ENCODE measurements at places on chromosomes 3 and 15.

DNA sequence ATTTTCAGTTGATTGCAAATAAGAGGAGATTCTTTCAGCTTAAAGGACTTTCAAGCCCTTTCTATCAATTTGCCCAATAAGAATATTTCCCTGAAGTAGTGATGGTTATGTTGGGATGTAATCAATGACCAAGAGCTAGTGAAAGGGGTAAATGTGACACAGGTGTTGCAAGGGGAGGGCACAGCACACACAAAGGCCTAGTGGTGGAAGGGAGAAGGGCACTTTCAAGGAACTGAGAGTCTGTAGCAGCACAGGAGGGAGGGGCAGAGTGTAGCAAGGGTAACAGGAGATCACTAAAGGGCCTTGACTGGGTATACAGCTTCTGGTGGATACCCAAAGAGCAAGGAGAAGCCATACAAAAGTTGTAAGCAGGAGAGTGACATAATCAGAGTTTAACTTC lies 217.8 kb upstream of the ARHGEF26 start:
- DNase-seq: no peak

GRCh38 chr3:124779751-124780191 lies 49.5 kb downstream of the UMPS start:
- no peak for DNase-seq

- DNase-seq: no peak
Measured at GRCh38 chr15:61141497-61142125, 87.5 kb downstream of the RORA start.

GRCh38 chr3:128483657-128484403 lies 9.2 kb downstream of the GATA2 start:
- DNase-seq: no peak

- DNase-seq: no peak
Measured at GRCh38 chr3:140162551-140162950, 227.6 kb downstream of the CLSTN2 start.

DNA sequence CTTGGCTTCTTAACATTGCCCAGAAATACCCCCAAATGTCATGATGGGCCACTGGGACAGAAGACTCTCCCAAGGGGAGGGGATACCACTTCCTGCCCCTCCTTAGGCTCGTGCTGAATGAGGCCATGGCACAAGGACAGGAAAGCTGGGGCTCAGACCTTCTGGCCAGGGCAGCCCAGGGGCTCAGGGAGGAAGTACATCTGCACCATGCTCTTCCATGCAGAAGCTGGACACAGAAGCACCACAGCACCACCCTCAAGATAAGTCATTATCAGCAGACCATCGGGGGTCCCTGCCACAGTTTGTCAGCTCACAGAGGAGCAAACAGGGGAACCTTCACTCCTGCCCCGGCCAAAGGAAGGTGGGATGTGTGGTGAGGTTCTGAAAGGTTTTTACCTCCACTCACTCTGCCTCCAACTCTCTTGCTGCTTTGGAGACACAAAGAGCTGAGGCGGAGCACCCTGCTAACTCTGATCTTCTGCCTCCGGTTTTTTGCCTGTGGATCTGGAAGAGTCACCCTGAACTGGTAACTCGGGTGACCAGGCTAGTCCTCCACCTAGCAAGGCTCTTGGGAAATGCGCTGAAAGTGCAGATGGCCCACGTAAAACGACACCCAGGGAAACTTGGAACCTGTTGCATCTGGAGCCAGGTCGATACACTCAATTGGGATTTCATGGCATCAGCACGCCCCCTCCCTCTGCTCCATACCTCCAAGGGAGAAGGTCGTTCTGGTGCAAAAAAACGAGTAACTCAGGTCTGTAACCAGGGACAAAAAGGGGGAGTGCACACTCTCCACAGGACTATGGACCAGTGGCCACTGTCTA lies 8.3 kb downstream of the BMF start:
- DNase-seq: no peak

GRCh38 chr15:30043211-30043655 lies 39.5 kb upstream of the GOLGA8J start:
- DNase-seq: peak; percentile 29

DNA sequence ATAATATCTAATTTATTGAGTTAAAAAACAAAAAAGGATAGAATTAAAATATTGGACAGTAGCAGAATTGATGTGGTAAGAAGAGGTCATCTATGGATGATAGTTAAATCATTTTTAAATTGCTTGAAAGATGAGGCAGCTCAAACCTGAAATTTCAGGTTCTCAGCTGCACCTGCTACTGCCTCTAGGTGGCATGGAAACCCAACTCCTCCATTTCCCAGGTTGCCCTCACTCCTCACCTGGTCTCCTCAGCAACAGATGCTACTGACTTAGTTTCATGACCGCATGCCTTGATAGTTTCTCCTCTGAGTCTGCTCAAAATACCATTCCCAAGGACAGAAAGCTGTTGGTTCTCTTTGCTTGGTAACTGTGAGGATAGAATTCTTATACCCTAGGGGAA lies 148.1 kb downstream of the ABHD5 start:
- no peak for DNase-seq

DNA sequence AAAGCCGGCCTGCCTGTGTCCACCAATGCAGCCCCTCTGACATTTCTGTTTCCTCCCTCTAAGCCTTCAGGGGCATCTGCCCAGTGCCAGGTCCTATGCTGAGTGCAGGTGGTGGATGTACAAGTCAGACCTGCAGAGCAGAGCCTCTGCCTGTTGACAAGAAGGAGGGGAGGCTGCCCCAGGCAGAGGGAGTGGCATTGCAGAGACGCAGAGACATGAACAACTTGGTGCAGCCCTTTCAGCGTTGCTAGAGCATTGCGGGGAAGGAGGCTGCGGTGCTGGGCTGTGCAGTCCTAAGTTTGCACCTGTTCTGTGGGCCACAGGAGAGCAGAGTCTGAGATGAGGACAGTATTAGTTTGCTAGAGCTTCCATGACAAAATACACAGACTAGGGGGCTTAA lies 65.2 kb downstream of the LSM3 start:
- DNase-seq: no peak

DNA sequence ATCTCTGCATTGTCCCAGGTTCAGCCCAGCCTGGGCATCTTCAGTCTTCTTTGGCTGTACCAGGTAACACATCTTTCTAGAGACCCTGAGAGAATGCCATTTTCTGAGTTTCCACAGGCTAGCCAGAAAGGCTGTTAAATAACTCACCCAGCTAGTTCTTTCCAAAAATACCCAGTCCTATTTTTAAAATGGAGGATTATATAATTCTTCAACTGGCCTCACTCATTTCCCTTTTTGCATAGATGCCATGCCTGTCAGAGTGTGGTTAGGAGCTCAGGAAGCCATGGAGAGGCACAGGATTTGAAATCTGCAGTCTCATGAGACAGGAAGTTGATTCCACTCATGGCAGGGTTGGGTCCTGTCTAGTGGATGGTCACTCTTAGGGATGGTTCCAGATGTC lies 39.8 kb downstream of the CEMIP start:
- no peak for DNase-seq

- DNase-seq: no peak
Measured at GRCh38 chr3:72279068-72279604, 494.2 kb upstream of the PROK2 start.

- no peak for DNase-seq
Measured at GRCh38 chr3:100482176-100482575, 10.2 kb upstream of the TMEM45A start.

GRCh38 chr3:187739561-187740332 lies 5.5 kb downstream of the BCL6 start:
- DNase-seq: peak; percentile 75

- no peak for DNase-seq
Measured at GRCh38 chr3:117486719-117487716, 777.4 kb downstream of the TUSC7 start.

- DNase-seq: no peak
Measured at GRCh38 chr3:147619921-147620560, 210.9 kb downstream of the ZIC1 start.

DNA sequence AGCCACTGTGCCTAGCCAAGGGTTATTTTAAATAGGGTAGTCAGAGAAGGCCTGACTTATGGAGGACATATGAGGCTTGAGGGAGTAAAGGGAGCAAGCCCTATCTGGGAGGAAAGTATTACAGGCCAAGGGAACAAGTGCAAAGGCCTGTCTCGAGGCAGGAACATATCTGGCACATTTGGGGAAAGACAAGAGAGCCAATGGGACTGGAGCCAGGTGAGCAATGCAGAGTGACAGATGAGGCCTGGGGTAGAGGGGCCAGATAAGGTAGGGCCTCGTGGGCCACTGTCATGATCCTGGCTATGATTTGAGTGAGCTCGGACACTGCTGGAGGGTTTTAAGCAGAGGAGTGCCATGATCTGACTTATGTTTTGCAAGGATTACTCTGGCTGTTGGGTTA lies 43.8 kb downstream of the DCP1A start:
- DNase-seq: no peak

DNA sequence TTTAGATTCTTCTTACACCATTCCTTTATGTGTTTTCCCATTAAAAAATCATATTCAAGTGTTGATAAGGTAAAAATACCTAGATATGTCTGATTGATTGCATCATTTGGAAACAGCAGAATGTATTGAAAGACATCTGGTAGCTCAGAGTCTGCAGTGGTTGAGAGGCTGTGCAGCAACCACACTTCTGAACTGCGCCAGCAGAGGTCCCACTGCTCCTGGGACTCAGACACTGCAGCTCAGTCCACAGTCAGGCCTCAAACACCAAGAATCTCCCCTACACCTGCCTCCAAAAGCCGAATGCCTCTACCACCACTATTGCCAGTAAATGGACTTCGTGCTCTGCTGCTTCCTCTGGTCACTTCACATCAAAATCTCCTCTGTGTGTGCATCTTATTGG lies 176.9 kb upstream of the LMCD1 start:
- peak; percentile 77 for DNase-seq

DNA sequence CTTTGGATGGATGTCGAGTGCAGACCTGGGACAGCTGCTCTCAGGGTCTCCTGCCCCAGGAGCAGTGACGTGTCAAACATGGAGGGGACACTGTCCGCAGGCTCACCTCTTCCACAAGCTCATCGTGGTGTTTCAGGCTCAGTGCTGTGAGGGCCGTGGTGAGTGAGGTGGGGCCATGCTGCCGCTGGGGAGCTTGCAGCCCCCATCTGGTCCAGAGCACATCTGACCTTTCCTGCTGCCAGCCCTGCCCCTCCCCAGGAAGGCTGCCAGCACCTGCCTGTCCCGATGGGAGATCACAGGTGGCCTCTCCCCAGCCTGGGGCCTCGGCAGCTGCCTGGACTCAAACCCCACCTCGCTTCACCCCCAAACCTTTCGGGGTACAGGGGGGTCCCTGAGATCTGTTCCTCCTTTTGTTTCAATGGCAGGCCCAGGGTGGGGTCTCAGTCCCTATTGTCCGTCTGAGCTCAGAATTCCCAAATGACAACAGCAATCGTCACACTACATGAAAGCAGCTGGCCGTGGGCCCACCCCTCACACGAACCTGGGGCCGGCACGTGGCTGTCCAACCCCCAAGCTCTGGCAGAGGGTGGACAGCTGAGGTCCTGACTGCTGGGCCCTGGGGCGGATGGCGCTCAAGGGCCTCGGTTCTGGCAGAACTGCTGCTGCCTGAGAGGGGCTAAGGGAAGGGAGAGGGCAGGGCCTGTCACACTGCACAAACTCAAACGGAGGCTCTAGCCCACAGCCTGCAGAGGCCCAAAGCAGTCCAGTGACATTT lies 65.0 kb upstream of the RPL32 start:
- no peak for DNase-seq

- DNase-seq: no peak
Measured at GRCh38 chr15:57144448-57144847, 226.0 kb downstream of the TCF12 start.

DNA sequence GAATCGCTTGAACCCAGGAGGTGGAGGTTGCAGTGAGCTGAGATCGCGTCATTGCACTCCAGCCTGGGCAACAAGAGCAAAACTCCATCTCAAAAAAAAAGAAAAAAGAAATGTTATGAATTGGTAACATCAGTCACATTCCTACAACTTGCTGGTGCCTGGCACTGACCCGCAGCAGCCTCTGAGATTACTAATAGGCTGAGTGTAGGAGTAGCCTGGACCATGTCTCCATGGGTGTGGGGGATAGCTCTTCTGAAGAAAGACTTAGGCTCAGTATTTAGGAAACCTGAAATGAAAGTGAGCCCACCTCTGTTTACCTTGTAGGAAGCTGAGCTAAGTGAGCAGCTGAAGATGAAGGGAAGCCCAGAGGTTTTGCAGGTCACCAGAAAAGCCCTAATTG lies 148.3 kb downstream of the LRRC28 start:
- DNase-seq: no peak

GRCh38 chr3:127259882-127260281 lies 28.0 kb downstream of the PRR20G start:
- DNase-seq: no peak

DNA sequence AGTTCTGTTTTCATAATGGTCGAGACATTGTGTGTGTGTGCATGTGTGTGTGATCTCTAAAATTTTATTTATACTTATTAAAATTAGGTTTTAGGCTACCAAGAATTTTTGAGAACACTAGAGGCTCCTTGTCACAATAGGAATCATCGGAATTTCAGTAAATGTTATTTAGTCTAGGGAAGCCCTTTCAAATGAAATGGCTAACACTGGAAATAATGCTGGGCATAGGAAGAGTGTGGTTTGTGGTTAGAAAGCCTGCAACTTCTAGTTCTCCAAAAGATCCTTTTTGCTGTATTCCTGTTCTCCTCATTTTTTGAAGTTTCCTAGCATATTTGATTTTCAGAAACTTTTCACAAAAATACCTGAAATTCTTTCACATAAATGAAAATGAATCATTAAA lies 92.5 kb upstream of the MBNL1 start:
- DNase-seq: peak; percentile 19

DNA sequence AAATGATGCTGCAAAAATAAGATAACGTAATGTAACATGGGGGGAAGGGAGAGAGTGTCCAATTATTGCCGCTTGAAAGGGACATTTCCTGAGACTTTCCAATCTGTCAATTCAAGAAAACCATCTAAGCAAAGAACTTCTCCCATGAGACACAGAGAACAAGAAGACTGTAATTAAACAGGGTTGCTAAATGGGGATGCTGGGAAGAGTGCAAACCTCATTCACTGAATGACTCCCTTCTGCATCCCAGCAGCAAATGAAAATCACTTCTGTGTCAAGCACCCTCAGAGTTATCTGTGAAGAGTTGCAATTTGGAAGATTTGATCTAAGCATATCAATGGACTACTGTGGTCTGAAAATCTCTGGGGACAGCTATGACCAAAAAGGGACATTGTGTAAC lies 3.6 kb downstream of the RFT1 start:
- DNase-seq: no peak

- peak; percentile 43 for DNase-seq
Measured at GRCh38 chr3:11136116-11136515, 18.2 kb upstream of the HRH1 start.

DNA sequence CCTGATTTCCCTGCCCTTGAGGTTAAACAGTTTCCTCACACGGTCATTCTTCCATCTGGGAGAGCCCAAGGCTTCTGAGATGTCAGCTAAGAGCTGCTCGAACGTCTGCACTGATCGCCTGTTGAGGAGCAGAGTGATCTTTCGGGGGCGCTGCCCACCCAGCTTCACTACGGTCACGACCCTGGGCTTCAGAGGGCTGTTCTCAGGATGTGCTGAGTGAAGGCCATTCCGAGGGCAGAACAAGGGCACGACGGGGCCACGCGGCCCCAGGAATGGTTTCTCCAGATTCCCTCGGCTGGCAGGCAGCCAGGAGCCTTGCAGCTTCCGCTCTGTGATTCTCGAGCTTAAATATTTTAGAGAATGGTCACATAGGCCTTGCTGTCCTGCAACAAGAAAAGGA lies 25.7 kb downstream of the DCLK3 start:
- DNase-seq: no peak

DNA sequence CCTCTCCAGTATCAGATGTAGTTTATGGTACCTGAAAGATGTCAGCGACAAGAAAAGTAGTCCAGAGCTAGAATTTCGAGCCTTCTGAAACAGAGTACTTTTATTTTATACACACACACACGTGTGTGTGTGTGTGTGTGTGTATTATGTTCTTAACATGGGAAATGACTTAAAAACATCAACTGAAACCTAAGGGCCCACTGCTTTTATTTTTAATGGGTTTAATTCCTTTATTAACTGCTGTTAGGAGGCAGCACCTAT lies 1.9 kb downstream of the TCF12 start:
- no peak for DNase-seq
